A673 (cell line): ENCODE measurements at places on chromosomes 11 and 22. TPM values are rescaled to one million over a fixed set of nuclear protein-coding genes. Genes with fewer than 3 reads are reported as not detected.
A peak's percentile ranks its signal among the peaks of the same experiment; 100 is the strongest.

- DNase-seq: peak; percentile 85
These were observed 89.6 kb downstream of the CSNK2A3 start for GRCh38 chr11:11263238-11264005.

GRCh38 chr11:32186118-32186517 is 95.2 kb downstream of the RCN1 start:
- no peak for DNase-seq

MS4A15 gene
- total RNA-seq: not detected in 2 replicates

MRGPRX4 gene
- not detected in 2 replicates for total RNA-seq

- DNase-seq: no peak
These were observed 102.0 kb downstream of the ZNF280B start for GRCh38 chr22:22406445-22407027.

GRCh38 chr22:37109242-37109917 is at the start of gene TMPRSS6:
Gene TMPRSS6, minus strand, starts transcription at chr22:37109713. Its CDS starts 6,296 bp downstream, at chr22:37103417.
- DNase-seq: no peak

- no peak for DNase-seq
These were observed 22.7 kb downstream of the KCNQ1OT1 start for GRCh38 chr11:2677127-2677526.

DNA sequence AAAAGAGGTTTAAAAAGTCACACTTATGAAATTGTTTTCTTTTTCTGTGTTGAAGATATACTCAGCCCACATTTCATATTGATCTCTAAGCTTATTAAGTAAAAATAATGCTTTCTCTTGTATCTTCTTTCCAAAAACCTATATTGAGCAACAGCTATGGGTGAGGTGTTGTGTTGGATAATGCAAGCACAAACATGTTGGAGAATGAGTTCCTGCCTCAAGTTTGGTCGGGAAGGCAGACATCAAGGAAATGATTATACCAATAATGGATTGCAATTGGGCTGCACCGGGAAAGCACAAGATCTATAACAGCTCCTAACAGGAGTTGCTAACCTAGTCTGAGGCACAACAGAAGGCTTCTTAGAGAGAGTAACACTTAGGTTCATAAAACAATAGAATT is 308.9 kb upstream of the MPPED2 start:
- no peak for DNase-seq

CDC45 gene
- 79.1 and 79.2 TPM in 2 replicates for total RNA-seq

GRCh38 chr22:46748908-46749675 is 11.0 kb upstream of the CERK start:
- no peak for DNase-seq

MMP8 gene
- 0.21 and 0.33 TPM in 2 replicates for total RNA-seq

MAPK8IP2 gene
- total RNA-seq: 7.8 and 11.5 TPM in 2 replicates

HPS5 gene
- total RNA-seq: 17.7 and 18.9 TPM in 2 replicates

- no peak for DNase-seq
These were observed 3.7 kb upstream of the MS4A2 start for GRCh38 chr11:60084631-60085273.

- DNase-seq: no peak
These were observed 44.3 kb downstream of the OR4D9 start for GRCh38 chr11:59555601-59556114.

GRCh38 chr11:124747406-124748099 is 4.5 kb downstream of the VSIG2 start:
- no peak for DNase-seq

NLRP10 gene
- total RNA-seq: not detected in 2 replicates

- no peak for DNase-seq
These were observed 106.0 kb upstream of the SYT13 start for GRCh38 chr11:45392154-45392553.

DNA sequence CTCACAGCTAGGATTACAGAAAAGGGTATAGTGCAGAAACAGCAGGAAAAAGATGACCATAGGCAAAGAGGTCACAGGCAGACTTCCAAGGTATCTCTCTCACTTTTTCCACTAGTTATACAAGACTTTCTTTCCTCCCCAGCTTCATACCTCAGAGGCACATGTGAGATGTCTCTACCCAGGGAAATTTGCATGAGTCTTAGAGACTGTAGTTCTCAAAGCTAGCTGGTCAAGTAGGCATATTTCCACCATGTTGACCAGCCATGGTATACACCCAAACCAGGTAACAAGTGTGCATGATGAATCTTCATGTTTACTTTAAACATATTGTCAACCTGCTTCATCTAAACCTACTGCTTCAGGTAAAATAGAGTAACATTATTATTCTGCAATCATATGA is 27.9 kb downstream of the PRMT3 start:
- no peak for DNase-seq

- no peak for DNase-seq
These were observed 80.3 kb downstream of the FBLN1 start for GRCh38 chr22:45582955-45583320.

FGF19 gene
- total RNA-seq: 0.69 TPM in 1 of 2 replicates, not detected in the other

DNA sequence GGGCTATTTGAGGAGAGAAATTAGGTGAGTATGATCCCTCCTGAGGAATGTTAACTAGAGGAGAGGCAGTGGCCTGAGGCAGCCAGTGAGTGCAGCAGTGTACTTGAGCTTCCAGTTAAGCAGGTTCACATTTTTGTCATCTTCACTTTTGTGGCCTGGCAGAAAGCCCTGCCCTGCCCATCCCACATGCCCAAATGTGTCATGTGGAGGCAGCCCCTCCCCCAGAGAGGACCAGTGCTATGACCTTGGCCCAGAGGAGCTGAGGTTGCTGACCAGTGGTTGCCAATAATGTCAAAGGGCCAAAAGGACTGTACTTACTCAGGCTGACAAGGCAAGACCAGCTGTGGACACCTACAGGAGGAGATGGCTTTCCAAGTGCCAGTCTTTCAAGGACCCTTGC is 17.6 kb upstream of the GRK2 start:
- DNase-seq: no peak

BDNF gene
- total RNA-seq: 0.07 and 0.09 TPM in 2 replicates

DNA sequence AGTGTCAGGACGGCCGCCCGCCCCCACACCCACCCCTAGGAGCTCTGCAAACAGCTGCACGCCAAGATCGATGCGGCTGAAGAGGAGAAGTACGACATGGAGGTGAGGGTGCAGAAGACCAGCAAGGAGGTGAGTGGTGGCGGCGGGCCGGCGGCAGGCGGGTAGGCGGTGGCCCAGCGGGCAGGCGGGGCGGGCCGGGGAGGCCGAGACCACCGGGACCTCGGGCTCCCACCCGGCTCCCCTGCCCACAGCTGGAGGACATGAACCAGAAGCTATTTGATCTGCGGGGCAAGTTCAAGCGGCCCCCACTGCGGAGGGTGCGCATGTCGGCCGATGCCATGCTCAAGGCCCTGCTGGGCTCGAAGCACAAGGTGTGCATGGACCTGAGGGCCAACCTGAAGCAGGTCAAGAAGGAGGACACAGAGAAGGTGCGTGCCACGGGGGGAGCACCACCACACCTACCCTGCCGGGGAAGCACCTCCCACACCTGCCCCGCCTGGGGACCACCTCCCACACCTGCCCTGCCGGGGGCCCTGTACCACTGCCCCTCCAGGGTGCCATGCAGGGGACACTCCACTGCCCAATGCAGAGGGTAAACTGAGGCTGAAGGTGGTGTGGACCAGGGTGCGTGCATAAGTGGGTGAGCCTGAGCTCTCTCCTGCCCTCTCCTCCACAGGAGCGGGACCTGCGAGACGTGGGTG is 2.1 kb downstream of the TNNI2 start:
- no peak for DNase-seq

SSTR3 gene
- not detected in 2 replicates for total RNA-seq

DNA sequence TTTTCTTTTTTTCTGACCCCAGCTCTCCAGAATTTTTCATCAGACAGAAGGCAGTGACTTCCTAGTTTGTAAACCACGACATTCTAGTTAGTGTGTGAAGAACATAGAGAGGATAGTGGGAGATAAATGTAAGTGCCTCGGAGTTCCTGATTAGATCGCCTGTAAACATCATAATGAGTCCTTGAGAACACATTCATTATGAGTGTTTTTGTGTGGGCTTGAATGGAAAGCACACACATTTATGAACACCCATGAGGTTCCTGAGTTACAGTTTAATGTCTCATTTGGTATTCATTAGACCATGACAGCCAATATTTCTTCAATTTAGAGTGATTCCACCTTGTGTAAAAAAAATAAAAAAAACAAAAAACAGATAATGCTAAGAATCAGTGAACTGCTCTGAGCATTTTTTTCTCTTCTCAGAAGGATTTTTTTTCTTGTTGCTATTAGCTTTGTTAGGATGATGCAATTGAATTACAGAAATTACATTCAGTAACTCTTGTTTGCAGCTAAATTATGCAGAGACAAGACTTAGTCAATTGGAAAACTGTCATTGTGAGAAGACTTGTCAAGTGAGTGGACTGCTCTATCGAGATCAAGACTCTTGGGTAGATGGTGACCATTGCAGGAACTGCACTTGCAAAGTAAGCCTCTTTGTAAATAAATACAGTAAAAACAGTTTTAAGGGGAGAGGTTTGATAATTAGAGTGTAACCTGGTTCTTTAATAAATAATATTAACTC is 257.6 kb downstream of the NELL1 start:
- no peak for DNase-seq

ADAMTS15 gene
- 0.42 and 0.99 TPM in 2 replicates for total RNA-seq

DNA sequence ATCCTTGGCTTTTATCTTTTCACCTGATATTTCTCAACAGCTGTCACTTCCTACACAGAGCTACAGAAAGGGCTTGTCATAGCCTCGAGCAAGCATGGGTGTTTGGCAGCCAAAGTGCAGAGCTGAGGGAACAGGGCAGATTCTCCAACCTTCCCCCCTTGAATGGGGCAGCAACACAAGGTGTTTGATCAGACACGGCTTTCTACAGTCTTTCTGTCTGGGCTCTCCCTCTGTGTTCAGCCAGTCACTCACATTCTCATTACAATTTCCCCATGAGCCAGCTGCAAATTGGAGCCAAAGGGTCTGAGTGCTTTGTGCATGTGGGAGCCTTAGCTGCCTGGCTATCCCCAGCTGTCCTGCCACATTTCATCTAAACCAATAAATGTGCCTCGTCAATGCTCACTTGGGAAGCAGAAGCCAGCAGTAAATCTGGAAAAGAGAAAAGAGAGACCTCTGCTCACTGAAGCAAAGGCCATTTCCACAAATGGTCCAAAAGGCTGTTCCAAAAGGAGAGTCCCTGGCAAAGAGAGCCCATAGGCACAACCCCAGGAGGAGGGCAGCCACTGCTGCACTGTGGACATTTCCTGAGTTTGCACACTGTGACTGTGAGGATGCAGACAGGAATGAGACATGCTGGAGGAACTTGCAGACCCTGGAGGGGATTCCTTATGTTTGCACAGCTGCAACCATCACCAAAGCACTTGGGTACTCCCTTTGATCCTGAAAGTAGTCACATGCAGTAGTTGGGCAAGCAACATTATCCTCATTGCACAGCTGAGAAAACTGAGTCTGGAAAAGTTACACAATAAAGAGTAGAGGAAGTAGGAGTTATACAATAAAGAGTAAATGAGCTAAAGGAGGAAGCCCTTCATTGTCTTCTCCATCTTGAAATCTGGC is 186.8 kb downstream of the FAM181B start:
- no peak for DNase-seq

OR56B1 gene
- total RNA-seq: not detected in 2 replicates

RASGRP2 gene
- total RNA-seq: 2.0 and 3.5 TPM in 2 replicates

CRYBA4 gene
- total RNA-seq: not detected in 2 replicates

DNA sequence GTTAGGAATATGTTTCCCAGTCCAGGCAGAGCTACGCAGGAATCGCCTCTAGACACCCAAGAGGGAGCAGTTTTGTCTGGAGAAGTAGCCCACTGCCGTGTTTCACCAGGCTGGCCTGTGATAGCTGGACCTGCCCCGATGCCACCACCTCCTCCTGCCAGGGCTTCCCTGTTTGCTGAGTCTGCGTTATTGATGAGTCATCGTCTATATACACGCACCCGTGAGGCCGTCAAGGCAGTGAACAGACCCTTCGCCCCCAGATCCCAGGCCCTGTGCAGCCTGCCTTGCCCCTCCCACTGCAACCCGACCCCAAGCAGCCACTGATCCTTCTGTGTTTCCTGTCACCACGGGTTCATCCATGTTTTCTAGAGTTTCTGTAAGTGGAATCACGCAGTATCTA is 141.9 kb downstream of the IGLL1 start:
- no peak for DNase-seq

- DNase-seq: no peak
These were observed 45.7 kb upstream of the CD5 start for GRCh38 chr11:61056571-61056970.

MS4A6E gene
- not detected in 2 replicates for total RNA-seq

MIOX gene
- 0.32 and 0.46 TPM in 2 replicates for total RNA-seq

GRCh38 chr11:123654566-123655081 is at the start of gene SCN3B:
Gene SCN3B, minus strand, starts transcription at chr11:123654624. Its CDS starts 823 bp downstream, at chr11:123653801.
- peak; percentile 91 for DNase-seq

OR4D5 gene
- total RNA-seq: not detected in 2 replicates

- no peak for DNase-seq
These were observed 9.9 kb upstream of the AIFM3 start for GRCh38 chr22:20957102-20957682.

- DNase-seq: peak; percentile 0
These were observed 5.4 kb downstream of the MUS81 start for GRCh38 chr11:65865550-65866172.

CCDC188 gene
- not detected in 2 replicates for total RNA-seq

- DNase-seq: no peak
These were observed 4.6 kb downstream of the LRRC32 start for GRCh38 chr11:76665921-76666351.

- peak; percentile 90 for DNase-seq
These were observed 9.9 kb downstream of the PCSK7 start for GRCh38 chr11:117221775-117222517.

FADS1 gene
- total RNA-seq: 442 and 490 TPM in 2 replicates

- DNase-seq: peak; percentile 67
These were observed 12.0 kb downstream of the BRSK2 start for GRCh38 chr11:1401656-1402221.

KRTAP5-7 gene
- total RNA-seq: not detected in 2 replicates

SLC1A2 gene
- 0.11 TPM in 1 of 2 replicates, not detected in the other for total RNA-seq
